ENCODE measurements at places on chromosomes 16 and 17. TPM values are rescaled to one million over a fixed set of nuclear protein-coding genes. Genes with fewer than 3 reads are reported as not detected.

The LMF1 gene
- total RNA-seq: 69.3 TPM

The CDYL2 gene
- 18.6 TPM for total RNA-seq

The SPN gene
- total RNA-seq: 2.5 TPM

The TRPV3 gene
- total RNA-seq: 19.3 TPM

The TSNAXIP1 gene
- 0.35 TPM for total RNA-seq

The FDXR gene
- total RNA-seq: 14.1 TPM

The CLEC3A gene
- total RNA-seq: not detected

The HES7 gene
- not detected for total RNA-seq

The SULT1A2 gene
- 208 TPM for total RNA-seq

The C17orf100 gene
- total RNA-seq: 2.8 TPM

The DNAH17 gene
- under 0.01 TPM for total RNA-seq

The BBS2 gene
- 66.0 TPM for total RNA-seq

The ARL5C gene
- not detected for total RNA-seq

All from Peyer's patch (tissue), 4 donors.